ENCODE measurements at places on chromosomes 4 and X.

- DNase-seq, result no peak
Measured at GRCh38 chr4:186939226-186939625, 215.6 kb upstream of the FAT1 start.

- DNase-seq, result no peak
Measured at GRCh38 chr4:1812720-1813119, 19.6 kb downstream of the FGFR3 start.

DNA sequence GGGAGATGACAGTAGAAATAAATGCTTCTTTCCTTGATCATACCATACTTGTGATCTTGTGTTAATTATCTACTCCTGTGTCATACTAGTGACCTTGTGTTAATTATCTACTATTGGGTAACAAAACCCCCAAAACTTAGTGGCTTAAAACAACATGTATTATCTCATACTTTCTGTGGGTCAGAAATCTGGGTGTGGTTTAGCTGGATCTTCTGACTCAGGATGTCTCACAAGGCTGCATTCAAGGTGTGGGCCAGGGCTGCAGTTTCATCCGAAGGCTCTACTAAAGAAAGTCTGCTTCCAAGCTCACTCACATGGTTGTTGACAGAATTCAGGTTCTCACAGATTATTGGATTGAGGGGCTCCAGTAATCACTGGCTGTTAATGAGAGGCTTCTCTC lies 70.3 kb upstream of the NDP start:
- no peak for DNase-seq

DNA sequence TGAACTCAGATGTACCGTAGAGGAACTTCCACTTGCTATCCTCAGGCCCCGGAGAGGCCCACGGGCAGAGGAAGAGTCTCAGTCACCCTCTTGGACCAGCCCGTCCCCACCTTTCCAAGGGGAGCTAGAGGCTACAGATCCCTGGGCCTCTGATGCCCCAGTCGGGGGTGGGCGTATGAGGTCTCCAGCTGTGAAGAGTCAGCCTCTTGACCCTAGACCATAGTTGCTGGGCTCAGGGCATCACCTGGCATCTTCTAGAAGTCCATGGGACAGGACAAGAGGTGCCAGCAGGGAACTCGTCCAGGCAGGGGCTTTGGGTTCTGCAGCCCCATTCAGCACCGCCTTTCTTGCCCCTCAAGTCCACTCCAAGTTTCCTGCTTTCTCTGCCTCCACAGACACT lies 11.6 kb downstream of the SASH3 start:
- no peak for DNase-seq

GRCh38 chr4:25449688-25450087 lies 72.6 kb downstream of the ANAPC4 start:
- DNase-seq, result no peak

DNA sequence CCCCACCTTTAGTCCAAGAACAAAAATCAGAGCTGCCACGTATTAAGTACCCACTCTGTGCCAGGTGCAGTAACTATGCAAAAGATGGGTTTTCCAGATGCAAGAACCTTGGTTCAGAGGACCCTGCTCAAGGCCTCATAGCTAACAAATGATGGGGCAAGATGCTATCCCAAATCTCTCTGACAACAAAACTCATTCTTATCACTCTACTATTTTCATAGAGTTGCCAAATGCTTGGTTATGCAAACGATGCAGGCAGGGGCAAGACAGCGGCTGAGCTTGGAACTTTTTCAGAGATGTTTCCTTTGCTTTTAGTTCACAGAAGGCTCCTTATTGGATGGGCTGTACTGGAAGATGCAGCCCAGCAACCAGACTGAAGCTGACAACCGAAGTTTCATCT lies 30.5 kb downstream of the PKD2 start:
- no peak for DNase-seq
